ENCODE measurements at places on chromosomes 1 and 21. TPM values are rescaled to one million over a fixed set of nuclear protein-coding genes. Genes with fewer than 3 reads are reported as not detected.

Gene ETS2
- 113 TPM for polyA plus RNA-seq

Gene KLF17
- 1.3 TPM for polyA plus RNA-seq

Gene ATP5IF1
- 239 TPM for polyA plus RNA-seq

Gene KCNK1
- polyA plus RNA-seq, result 8.8 TPM

Gene FCRL2
- polyA plus RNA-seq, result 0.03 TPM

Gene FAM43B
- 0.37 TPM for polyA plus RNA-seq

Gene TNFRSF25
- 4.3 TPM for polyA plus RNA-seq

Gene ERG
- 13.5 TPM for polyA plus RNA-seq

Gene NBPF10
- 0.71 TPM for polyA plus RNA-seq

DNA sequence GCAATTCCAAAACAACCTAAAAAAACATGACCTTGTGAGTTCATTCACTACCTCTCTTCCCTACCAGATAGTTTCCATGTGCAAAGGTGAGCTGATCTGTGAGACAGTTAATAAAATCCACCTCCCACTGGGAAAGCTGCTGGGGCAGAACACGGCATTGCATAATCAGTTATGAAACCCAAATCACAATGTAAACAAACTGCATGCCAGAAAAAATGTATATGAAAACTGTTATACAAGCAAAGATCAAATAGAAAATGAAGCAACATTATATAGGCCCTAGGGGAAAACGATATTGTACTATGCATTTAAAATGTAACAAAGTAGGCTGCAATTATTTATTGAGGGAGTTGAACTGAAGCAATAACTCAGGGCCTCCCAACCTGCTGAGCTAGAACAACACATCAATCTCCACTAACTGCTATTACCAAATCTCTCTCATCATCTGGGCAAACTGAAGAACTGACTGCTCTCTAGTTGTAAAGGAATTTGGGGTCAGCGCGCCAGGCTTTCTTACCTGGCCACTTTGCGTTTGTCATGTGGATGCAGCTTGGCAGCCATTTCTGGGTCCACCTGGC, 31.0 kb downstream of the TRIT1 start:
- DNase-seq, result no peak

GRCh38 chr1:243718893-243719292, 131.2 kb downstream of the AKT3 start:
- DNase-seq, result no peak

- DNase-seq, result no peak
Measured at GRCh38 chr1:220786337-220787068, at the start of gene MTARC1. Gene MTARC1 (plus strand): TSS chr1:220786913. CDS start chr1:220786945, 32 bp downstream.

DNA sequence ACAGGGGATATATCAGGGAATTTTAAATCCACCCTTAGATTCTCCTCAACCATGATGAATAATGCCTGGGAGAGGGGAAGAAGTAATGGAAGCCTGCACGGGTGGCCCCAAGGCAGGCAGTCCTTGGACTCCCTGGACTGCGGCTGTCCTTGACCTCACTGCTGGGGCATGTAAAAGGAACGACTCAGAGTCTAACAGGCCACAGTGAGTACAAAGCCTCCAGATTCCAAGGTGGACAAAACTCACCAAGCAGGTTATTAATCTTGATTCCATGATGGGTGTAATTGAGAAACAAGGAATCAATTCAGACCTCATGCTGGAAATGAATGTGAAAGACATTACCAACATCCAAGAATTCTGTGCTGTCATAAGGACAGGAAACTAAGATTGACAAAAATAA, 13.0 kb upstream of the ARHGAP29 start:
- no peak for DNase-seq

DNA sequence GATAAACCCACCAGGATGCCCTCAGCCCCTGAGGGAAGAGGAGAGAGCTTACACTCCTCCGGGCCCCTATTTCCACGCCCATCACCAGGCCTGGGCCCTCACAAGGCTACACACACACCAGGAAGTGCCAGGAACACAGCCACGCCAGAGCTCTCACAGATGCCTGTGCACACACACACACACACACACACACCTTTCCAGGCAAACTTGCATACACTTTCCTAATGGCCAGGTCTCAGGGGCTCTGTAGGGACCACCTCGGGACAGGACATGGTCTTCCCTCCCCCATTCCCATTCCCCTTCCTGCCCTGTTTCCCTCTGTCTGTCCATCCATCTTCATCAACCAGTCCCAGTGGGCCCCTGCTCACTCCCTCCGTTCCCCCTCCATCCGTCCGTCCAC, 9.7 kb upstream of the EPHA2 start:
- no peak for DNase-seq

DNA sequence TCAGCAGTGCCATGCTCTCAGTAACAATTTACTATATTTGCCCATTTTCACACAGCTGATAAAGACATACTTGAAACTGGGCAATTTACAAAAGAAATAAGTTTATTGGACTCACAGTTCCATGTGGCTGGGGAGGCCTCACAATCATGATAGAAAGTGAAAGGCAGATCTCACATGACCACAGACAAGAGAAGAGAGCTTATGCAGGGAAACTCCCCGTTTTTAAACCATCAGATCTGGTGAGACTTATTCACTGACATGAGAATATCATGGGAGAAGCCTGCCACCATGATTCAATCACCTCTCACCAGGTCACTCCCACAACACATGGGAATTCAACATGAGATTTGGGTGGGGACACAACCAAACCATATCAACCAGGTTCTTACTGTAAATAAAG, 112.1 kb upstream of the C1orf87 start:
- no peak for DNase-seq

- no peak for DNase-seq
Measured at GRCh38 chr1:171663854-171664575, 11.5 kb upstream of the MYOC start.

GRCh38 chr21:27408826-27409225, 441.9 kb upstream of the ADAMTS5 start:
- DNase-seq, result no peak

GRCh38 chr1:44318097-44319088, 36.7 kb downstream of the ERI3 start:
- no peak for DNase-seq

DNA sequence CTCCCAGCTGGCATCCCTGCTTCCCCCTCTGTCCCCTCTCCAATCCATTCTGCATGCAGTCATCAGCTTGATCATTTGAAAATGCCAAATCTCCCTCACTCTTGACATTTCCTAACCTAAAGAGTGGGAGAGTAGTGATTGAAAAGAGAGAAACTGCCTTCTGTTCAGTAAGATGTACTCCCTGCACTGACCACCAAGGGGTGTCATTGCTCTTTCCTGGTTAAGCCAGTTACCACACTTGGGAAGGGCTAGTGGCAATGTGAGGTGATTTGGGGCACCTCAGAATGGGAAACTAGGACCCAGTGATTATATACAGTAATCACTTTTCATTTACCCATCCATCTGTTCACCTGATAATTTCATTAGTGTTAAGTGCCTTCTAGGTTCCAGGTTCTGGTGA, 6.9 kb upstream of the TMEM269 start:
- DNase-seq, result no peak

DNA sequence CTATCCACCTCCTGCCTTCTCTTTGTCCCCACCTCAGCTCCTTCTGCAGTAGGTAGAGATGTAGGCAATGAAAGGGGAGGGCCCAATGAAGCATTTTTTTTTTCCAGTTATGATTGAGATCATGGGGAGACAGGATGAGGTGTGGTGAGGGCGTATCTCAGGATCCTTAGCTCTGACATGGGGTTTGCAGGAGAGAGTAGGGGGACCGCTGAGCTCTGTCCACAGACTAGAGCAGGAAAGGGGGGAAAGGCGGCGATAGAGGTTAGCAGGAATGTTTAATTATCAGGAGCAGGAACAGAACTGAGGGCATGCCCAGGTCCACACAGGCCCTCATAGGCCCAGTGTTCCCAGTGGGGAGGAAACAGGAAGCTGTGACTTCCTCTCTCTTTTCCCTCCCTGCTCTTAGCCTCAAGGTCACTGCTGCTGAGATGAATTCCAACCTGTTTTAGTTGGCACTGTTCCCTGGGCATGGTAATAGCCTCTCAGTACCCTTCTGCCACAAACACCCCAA, 901 bp upstream of the RXFP4 start:
- no peak for DNase-seq

GRCh38 chr1:8533907-8534306, 216.0 kb downstream of the SLC45A1 start:
- no peak for DNase-seq

- no peak for DNase-seq
Measured at GRCh38 chr1:163664671-163665335, 343.0 kb downstream of the NUF2 start.

- no peak for DNase-seq
Measured at GRCh38 chr21:38490411-38491020, 7.8 kb downstream of the ERG start.

GRCh38 chr1:231021540-231022031, 18.5 kb downstream of the FAM89A start:
- DNase-seq, result no peak

- DNase-seq, result no peak
Measured at GRCh38 chr1:245798349-245798711, 643.5 kb downstream of the KIF26B start.

- no peak for DNase-seq
Measured at GRCh38 chr1:210321552-210321951, 7.2 kb upstream of the HHAT start.

DNA sequence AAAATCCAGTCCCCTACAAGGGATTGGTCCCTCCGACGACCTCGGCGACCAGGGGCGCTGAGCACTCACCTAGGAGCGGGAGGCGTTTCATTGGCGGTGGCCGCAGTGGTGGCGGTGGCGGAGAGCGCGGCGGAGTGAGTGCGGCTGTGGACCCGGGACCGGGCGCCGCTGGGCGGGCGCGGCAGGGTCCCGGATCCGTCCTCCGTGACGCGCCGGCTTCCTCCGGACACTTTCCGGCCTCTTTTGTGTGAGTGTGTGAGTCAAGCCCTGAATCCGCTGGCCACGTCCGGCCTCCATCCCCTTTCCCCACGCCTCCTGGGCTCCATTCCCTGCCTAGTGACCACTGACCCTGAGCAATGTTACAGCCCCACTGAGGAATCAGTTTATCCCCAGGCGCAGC, at the start of gene ADGRL4:
TSS of gene ADGRL4 (minus strand) at position 167 of the 400 bp plus-strand sequence. CDS start at position 91, 76 bp downstream.
- no peak for DNase-seq

DNA sequence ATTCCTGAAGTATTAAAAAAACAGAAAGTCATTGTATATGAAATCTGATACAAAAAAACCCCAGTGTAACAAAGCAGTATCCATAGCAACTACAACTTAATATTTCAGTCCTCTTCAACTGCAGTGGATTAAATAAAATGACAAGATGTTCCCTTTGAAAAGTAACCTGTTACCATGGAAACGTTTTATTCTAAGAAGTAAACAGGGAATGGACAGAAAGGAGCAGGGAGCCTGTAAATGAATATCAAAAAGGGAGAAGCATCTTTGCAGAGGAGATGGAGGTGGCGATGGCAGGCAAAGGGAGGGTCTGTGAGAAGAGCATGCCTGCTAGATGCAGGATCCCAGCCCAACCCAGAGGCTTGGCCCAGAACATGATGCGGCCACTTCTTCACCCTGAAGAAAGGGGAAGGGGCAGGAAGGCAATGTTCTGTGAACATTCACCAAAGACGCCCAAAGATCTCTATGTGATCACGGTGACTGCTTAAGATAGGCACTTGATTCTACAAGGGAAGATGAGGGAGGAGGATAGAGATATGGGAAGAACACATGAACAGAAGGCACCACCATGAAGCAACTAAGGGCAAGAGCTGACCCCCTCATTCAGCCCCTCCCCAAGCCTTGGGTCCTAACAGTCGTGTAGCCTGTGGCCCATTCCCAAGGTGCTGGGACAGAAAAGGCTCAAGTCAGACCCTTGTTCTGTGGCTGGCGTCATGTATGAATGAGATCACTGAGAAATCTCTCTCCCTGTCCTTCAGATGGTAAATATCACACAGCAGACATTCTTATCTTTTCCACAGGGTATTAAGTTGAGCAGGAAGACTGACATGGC, 200.0 kb downstream of the SLC45A1 start:
- DNase-seq, result no peak

DNA sequence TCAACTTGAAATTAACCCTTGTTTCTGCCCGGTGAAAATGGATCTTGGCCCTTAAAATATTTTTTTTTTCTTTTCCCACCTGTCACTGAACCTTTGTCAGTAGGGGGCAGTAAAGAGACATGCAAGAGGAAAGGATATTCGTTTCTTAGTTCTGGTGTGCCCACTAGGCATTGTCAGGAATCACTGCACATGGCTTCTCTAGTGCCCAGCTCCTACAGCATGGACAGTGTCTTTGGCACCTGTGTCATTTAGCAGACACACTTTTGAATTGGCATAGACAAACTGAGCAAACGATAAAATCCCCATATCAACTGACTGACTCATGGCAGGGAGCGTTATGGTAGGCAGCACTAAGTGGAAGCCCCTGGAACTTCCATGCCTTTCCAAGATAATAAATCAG, 1048.1 kb downstream of the BRINP3 start:
- DNase-seq, result no peak

DNA sequence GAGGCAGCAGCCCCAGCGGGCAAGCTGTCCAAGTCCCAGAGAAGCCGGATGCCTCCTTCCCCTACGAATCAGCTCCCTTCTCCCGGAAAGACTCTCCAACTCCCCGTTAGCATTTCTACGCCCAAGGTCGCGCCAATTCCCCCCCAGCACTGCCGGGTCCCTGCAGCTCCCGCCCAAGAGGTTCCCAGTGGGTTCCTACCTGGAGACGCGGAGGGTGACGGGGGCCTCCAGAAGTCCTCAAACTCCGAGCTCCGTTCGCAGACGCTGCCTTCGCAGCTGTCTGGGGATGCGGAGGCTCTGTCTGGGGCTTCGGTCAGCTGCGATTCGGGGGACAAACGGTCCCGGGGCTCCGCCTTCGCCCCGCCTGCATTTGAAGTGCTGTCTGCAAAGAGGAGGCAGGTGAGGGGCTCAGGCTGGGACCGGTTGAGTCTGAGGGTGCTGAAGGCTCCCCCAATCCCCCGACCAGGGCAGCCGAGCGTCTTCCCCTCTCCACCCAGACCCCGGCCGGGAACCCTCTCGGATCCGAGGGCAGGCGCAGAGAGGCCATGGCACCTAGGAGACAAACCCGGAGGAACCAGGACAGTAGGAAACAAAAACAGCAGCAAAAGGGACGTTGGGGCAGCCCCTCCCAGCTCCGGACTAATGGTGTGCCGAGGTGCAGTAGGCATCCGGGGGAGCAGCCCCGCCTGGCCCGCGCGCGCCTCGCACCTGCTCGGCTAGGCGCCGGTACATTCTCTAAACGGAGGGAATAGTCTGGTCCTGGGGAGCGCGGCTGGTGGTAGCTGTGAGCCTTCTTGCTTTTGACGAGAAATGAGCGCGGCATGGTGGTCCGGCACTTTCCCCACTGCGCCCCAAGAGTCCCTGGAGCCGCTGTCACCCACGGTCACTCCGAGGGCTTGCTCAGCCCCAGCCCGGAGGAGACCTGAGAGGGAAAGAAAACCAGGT, 3.8 kb downstream of the GFI1 start:
- DNase-seq, result no peak

DNA sequence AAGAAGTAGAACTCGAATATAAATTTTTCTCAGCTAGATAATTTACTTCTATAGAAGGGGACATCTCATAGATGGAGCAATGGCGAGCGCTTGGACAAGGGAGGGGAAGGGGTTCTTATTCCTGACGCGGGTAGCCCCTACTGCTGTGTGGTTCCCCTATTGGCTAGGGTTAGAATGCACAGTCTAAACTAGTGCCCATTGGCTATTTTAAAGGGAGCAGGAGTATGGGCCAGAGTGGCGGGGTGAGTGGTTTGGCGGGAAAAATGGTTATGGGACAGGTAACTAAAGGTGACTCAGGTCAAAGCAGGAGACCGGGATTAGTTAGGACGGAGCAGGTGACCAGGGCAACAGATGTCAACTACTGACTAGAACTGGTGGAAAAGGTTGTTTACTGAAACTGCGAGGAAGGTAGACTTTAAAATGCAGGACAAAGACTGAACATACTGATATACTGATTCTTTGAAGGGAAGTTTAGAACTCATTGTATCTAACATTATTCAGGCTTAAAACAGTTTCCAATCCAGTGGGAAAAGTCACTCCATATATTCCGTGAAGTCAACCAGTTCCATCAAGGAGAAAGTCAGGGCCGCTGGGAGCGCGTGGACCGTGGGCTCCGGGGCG, 940 bp upstream of the ATAD3A start:
- no peak for DNase-seq

Data from urinary bladder (tissue), 4 donors.